Activated CD8-positive, alpha-beta T cell treated with anti-CD3 and anti-CD28 coated beads for 36 hours (primary cell): ENCODE measurements at places on chromosomes 5 and 9.

DNA sequence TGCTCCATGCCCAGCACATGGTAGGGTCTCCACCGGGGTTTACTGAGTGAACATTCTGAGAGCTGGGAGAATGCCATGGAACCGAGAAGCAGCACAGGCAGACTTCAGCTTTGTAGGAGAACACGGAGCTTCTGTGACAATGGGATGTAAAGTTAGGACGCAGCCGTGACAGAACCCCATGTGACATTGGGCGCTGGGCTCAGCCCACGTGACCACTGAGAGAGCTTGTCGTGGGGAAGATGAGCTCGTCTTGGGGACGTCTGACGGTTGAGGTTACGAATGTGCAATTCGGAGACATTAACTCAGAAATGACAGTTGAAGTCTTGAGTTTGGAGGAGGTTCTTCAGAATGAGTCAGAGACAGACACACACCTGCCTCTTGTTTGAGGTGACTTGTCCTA, 13.5 kb downstream of the SDHA start:
- DNase-seq = no peak

DNA sequence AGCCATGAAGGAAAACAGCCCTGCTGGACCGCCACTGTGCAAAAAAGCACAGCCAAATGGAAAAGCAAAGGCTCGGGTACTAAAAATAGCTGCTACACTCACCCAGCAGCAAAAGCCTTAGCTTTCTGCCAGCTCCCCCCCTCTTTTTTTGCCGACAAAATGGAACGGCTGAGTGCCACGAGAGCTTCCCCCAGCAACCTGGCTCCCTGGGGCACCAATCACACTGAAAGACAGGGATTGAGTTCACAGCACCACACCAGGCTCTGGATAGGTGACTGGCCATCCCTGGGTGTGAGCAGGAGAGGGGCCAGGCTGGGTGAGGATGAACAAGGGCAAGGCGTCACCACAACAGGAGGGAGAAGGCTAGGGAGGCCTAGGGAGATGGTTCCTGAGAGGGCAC, 66.7 kb downstream of the SIL1 start:
- DNase-seq = no peak

DNA sequence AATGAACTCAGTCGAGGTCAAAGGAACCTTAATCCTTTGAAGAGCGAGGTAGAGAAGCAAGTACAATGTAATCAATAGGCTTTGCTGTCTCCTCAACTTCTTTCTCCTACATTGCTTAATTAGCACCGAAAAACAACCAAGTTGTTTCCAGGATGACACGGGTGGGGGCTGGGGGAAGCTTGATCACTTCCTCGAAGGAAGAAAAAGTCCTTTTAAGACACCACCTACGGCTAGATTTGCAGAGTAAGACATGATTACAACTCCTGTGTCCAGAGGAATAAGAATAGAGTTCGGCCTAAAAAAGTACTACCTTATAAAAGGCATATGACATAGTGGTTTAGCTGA, 811 bp upstream of the ARRDC3 start:
- DNase-seq = no peak

- DNase-seq = no peak
Measured at GRCh38 chr5:62568143-62568542, 10.5 kb upstream of the LRRC70 start.

- DNase-seq = no peak
Measured at GRCh38 chr9:113990570-113990907, 87.6 kb downstream of the AMBP start.

- DNase-seq = no peak
Measured at GRCh38 chr5:31655491-31655890, 16.6 kb downstream of the PDZD2 start.

DNA sequence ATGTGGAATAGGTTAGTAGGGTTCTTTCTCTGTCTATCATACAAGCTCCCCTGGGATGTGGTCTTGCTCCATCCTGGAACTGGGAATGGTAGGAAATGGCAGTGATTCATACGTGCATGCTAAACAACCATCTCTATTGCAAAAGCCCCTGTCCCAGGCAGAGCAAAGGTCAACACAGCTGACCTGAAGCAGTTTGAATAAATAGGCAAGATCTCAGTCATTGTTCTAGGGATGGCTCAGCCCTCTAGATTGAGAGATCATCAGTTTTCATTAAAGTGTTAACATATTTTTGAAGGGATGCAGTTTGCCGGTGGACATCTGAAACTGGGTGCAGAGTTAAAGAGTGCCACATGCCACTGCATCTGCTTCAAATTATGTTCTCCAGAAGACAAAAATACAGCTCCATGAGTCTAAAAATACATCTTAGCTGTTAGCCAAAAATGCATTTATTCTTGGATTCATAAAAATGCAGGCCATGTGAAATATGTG, 224.1 kb downstream of the ESM1 start:
- no peak for DNase-seq

DNA sequence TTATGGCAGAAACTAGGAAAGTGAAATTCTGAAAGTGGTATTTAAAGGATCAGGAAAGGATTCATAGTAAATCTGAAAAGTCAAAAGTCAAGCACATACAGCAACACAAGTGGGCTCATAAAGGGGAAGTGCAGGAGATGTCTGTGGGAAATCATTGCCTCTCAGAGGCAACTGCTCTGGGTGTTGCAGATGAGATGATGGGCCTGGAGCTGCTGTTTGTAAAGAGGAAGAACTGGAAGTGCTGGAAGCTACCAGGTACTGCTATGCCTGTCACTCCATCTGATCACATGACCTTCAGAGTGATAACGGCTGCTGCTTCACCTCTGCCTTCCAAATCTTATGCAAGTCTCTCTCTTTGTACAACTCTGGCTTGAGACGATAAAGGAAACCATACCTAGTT, 55.9 kb downstream of the ADRB2 start:
- DNase-seq = no peak

GRCh38 chr5:82735160-82735789, 341.9 kb downstream of the TMEM167A start:
- no peak for DNase-seq

GRCh38 chr9:134210908-134211810, 46.8 kb upstream of the RNU6ATAC start:
- DNase-seq = no peak

GRCh38 chr9:73059247-73059646, 92.4 kb upstream of the ANXA1 start:
- no peak for DNase-seq

DNA sequence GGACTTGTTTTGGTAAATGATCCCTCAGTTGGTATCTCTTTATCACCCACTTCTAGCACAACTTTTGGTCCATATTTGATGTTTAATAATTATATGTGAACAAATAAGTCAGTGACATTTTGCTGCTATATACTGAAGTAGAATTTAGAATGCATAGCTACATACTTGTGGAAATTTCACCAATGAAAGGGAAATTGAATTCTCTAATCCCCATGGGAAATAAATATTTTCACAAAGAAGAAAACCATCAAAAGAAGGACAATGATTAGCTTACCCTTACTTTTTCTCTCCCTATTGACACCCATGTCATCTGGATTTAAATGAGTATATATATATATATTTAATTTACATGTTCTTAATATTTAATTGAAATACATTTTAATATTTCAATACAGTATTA, 94.3 kb upstream of the DAB2 start:
- no peak for DNase-seq

DNA sequence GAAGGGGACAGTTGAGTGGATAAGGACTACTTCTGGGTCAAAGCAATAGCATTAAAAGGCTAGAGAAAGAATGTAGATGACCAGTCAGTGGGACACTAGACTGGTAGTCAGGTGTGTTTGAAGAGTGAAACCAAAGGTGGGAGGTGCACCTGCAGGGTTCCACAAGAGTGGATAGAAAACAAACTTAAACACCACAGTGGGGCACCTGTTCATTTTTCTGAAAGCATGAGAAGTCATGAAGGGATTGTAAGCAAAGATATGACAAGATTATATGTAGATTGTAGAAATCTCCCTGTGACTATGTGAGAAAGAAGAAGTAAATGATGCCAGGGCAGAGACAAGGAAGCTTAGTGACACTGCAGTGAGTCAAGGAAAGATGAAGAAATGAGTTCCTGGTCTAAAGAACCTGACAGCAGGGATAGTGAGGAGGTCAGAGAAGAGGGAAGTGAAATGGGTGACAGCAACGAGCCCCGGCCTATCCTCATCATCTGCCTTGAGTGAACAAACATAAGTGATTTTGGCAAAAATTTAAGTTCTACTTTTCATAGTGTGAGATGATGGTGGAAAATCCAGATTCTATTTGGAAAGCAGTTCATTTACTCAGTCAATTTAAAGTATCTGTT, 296.9 kb downstream of the TLE4 start:
- no peak for DNase-seq

DNA sequence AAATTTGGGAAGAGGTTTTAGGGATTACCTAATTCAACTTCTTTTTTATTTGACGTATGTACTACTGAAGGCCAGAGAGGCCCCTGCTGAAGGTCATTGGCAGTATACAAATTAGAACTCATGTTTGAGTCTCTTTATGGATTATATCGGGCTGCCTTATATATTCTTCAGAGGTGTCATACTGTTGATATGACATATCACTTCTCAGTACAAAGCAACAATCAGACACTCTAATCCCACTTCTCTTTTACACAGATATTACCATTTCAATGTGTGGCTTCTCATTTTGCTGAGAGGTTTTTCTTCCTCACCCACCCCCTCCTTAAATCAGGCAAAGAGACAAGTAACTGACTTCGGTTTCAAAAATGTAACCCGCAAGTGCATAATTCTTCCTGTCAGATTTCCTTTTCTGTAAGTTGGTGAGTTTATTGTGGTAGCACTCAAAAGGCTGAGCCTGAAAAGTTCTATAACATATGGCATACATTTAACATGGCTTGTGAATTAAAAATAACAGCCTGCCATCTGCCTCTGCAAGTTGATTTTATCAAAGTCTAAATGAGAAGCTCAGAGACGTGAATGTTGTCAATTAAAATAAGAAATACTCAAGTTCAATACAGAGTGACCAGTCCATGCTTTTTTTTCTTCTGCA, 163.6 kb upstream of the RORB start:
- no peak for DNase-seq

DNA sequence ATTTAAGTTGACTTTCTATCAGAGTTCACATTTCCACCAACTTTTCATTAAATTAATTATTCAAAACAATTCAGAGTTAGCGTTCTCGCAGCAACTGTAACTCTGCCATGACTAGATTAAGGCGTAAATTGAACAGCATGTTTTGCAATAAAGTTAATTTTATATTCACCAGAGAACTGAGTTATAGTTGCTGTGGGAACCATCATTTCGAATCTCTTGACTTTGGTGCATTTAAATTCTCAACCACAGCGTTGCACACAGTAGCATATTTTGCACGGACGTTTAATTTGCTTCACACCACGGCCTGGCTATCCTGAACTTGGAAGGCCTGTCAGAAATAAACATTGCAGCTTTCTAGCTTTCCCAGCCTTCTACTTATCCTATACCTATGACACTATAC, 144.3 kb upstream of the WWC1 start:
- DNase-seq = no peak

GRCh38 chr5:170736966-170737365, 46.6 kb upstream of the GABRP start:
- DNase-seq = no peak

DNA sequence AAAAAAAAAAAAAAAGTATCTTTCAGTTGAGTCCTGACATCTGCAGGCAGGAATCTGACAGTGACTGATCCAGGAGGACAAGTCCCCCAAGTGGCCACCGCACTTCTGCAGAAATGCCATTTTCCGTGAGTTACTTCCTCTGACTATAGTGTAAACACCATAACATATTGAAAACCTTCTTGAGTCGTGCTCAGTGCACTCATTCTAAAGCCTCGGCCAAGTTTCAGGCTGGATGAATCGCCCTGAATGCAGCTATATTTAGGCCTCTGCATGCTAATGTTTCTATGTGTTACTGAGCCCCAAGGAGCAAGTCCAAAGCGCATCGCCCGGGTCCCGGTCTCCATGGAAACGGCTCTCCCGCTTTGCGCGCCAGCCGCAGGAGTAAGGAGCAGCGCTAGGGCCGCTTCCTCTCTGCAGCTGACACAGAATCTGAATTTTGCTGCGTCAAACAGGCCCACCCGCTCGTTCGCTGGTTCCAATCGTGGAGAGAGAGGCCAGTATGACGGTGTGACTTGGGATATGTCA, 335.4 kb downstream of the MSX2 start:
- DNase-seq = peak; percentile 25

- DNase-seq = no peak
Measured at GRCh38 chr9:82021198-82021597, 32.6 kb downstream of the SPATA31D1 start.

- DNase-seq = no peak
Measured at GRCh38 chr9:31674264-31674663, 710.2 kb upstream of the ACO1 start.
